HEK293T (cell line): ENCODE measurements at places on chromosomes 2 and 18.

DNA sequence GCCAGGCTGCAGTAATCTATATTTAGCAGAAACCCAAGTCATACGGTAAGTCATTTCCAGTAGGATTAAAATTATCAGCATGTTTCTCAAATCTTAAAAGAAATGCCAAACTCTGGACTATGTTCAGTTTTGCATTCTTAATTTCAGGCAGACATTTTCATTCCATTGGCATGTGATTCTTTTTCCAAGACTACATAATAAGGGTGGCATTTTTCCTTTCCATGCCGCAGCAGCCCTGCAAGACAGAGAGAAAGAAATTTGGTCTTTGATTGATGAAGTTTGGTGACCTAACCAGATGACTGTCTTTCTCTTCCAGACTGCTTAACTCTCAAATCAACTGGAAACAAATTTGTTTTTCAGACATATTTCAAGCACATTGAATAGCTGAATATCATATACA is 118.1 kb downstream of the FHOD3 start:
- no peak for DNase-seq

- no peak for DNase-seq
Observed at GRCh38 chr2:58686776-58687175, 445.7 kb upstream of the FANCL start.

GRCh38 chr18:55407191-55407590 is 180.8 kb downstream of the TCF4 start:
- DNase-seq = no peak

DNA sequence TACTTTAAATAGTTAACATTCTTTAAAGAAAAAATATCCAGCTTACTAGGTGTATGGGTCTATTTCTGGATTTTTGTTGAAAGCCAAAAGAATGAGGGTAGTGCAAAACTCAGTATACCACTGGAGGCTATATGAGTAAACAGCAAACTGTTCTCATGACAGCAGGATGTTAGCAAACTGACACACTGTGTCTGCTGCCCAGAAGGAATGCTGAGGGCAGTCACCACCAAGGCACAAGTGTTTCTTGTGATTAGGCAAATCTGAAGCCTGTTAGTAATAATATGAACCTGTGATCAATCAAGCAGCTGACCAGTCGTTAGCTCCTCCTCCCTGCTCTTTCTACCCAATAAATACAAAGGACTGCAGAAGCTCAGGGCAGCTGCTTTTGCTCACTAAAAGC is 50.5 kb upstream of the SULT1C3 start:
- DNase-seq = no peak
